NCI-H1417 treated with DMSO at 0.1 percent for 48 hours (cell line): ENCODE measurements at places on chromosomes 2 and 18.

GRCh38 chr2:151347906-151348305 lies 9.5 kb upstream of the TNFAIP6 start:
- no peak for DNase-seq

DNA sequence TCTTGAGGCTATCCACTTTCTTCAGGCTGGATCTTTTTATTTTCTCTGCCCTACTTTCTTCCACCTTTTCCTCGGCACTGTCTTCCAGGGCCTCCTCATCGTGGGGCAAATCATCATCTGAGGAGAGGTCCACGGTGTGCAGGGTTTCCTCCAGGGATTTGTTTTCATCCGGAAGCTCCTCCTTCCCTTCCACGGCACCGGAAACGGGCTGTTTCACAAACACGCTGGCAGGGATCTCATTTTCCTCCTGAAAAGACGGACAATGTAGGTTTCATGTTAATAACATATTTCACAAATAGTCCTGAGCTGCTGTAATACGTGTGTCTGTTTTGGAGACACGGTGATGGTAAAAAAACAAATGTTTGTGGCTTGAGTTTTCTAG lies 10.4 kb downstream of the CAVIN2 start:
- DNase-seq: no peak

DNA sequence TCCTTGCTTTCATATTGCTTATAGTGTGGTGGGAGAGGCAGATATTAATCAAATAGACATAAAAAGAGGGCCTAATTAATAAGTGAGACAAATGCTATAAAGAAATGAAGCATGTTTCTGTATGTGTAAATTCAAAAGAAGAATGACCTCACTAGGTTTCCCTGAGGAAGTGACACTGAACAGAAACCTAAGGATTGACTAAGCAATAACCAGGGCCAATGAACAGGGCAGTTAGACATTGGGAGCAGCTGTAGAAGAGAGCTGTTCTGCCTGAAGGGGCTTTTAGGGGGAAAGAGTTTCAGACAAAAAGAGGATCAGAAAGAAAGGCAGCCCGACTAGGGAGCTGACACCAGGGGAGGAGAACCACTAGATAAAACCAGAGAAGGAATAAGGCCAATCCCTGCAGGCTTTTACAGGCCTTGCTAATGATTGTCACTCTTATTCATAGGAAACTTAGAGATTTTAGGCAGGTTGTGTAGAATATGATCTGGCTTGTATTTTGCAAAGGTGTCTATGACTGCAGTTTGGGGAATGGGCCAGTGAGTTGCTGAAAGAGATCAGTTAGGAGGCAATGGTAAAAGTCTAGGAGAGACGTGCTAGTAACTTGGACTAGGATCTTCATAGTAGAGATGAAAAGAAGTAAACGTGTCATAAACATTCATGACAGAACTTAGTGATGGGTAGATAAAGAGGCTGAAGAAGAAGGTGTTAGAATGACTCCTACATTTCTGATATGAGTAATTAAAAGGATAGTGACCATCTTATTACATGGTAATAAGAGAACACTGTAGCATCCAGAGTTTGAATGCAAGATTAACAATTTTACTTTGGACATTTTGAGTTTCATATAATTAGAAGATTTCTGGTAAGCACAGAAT lies 26.8 kb upstream of the NABP1 start:
- DNase-seq: no peak

DNA sequence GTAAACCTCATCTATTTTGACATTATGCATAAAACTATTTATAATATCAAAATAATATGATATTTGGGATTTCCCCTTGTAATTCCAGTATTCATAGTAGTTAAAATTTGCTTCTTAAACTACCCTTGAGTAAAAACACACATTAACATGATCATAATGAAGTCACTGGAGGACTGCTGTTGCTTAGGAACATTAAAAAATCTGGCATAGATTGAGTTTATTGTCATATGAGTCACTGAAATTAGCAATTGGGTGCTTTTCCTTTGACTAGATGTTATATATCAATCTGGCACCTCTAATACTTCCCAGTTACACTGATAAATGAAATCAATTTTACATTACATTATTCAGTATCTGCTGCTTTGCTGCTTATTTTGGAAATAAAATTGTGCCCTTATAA lies 57.0 kb upstream of the ZC3H15 start:
- no peak for DNase-seq

DNA sequence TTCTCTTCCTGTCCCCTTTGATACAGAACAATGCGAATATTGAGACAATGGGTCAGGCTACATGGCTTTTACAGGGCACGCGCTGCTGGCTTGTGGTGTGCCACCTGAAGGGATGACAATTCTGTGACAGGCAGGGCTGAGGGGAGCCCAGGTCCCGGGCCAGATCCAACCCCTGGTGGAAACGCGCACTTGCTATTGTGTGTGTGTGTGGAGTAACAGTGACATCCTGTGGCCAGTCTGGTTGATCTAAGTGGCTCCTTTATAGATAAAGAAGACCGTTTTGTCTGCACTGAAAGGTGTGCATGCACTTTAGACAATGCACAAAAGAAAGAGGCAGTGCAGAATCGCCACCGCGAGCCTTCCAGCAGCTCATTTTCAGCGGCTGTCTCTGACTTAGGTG lies 273.6 kb downstream of the HRH4 start:
- DNase-seq: no peak

GRCh38 chr2:56729212-56729611 lies 545.4 kb downstream of the CCDC85A start:
- DNase-seq: no peak

GRCh38 chr2:106061611-106062349 lies 132.3 kb downstream of the UXS1 start:
- DNase-seq: no peak

GRCh38 chr2:73337828-73338227 lies 44.5 kb upstream of the EGR4 start:
- no peak for DNase-seq

- no peak for DNase-seq
These were observed 45.8 kb downstream of the DHX57 start for GRCh38 chr2:38829971-38830370.

DNA sequence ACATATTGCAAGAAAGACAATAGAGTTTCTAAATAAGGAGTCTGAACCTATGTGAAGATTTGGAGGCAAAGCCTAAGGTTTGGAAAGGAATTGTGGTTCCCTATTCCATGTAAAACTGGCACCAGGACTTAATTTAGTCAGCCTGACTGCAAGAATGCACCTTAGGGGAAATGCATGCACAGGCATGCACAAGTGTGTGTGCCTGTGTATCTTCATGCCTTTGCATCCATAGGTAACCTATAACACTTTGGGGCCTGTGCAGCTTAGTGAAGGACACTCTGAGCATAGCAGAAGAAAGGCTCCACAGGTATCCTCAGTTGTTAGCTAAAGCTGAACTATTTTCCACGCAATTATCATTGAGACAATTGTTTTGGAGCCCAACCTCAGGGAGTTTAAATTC lies 73.4 kb downstream of the RPRM start:
- no peak for DNase-seq

- DNase-seq: no peak
These were observed 58.9 kb downstream of the CXCR4 start for GRCh38 chr2:136059036-136059472.

- no peak for DNase-seq
These were observed 210.8 kb upstream of the ZEB2 start for GRCh38 chr2:144730711-144731110.

- no peak for DNase-seq
These were observed 43.7 kb downstream of the ARL4C start for GRCh38 chr2:234453216-234453615.

GRCh38 chr2:47360283-47360682 lies 42.7 kb upstream of the MSH2 start:
- DNase-seq: no peak

DNA sequence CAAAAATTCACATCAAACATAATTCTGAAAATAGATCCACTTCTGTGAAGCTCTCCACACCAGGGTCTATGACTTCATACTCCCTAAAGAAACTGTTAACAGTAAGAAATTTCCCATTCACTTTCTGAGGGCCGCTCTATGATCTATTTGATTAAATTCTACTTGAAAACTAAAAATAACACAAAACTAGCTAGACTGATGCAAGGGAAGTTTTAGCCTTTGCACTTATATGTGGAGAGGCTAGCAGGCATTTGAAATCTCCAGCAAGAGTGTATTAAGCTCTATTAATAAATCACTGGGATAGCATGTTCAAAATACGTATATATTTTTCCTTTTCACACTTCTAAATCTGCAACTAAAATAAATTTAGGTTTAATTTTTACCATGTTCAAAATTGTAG lies 113.7 kb upstream of the SMAD7 start:
- no peak for DNase-seq

DNA sequence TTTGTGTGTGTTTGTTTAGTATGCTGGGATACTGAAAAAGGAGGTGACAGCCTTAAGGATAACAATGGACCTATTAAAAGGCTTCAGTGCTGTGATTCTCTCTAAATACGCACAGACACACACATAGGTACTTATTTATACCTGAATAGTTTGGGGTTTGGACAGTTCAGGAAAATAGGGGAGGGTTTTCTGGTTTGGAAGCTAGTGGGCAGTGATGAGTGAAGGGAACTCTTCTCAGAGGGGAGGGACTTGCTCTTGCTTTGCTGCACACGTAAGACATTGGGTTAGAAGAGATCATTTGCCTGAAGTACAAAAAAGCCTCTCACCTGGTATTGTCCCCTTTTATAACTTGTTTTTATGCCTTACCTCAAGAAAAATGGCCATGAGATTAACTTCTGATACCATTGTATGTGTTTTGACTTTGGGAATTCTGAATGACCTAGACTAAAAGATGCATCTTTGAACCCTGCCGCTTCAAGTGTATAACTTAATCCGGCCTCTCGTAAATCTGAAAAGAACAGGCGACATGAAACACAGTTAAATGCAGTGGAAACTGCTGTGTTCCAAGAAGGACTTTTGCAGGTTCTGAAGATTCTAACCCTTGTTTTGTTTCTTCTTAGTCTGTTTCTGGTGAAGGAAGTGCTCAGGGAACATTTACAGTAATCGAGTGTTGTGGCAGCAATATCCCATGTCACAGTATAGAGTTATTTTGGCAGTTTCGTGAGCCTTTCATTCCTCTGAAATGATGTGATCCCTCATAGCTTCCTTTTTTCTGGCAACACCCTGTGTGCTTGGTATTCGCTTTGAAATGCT lies 2.5 kb downstream of the CRIM1 start:
- no peak for DNase-seq

GRCh38 chr18:45488645-45489044 lies 126.6 kb upstream of the SLC14A2 start:
- no peak for DNase-seq

DNA sequence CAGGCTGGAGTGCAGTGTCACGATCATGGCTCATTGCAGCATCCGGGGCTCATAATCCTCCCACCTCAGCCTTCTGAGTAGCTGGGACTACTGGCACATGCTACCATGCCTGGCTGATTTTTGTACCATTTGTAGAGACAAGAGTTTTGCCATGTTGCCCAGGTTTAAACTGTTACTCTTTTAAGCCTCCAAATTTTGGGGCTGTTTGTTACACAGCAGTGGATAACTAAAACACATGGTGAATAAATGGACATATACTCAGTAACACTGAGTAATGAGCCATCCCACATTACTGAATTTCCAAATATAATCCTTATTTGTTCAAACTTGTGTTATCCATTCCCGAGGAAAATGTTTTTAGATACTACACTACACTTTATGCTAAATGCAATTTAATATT lies 9.8 kb downstream of the ADCY3 start:
- DNase-seq: no peak

GRCh38 chr2:202636213-202636513 lies 1.4 kb downstream of the FAM117B start:
- DNase-seq: no peak

DNA sequence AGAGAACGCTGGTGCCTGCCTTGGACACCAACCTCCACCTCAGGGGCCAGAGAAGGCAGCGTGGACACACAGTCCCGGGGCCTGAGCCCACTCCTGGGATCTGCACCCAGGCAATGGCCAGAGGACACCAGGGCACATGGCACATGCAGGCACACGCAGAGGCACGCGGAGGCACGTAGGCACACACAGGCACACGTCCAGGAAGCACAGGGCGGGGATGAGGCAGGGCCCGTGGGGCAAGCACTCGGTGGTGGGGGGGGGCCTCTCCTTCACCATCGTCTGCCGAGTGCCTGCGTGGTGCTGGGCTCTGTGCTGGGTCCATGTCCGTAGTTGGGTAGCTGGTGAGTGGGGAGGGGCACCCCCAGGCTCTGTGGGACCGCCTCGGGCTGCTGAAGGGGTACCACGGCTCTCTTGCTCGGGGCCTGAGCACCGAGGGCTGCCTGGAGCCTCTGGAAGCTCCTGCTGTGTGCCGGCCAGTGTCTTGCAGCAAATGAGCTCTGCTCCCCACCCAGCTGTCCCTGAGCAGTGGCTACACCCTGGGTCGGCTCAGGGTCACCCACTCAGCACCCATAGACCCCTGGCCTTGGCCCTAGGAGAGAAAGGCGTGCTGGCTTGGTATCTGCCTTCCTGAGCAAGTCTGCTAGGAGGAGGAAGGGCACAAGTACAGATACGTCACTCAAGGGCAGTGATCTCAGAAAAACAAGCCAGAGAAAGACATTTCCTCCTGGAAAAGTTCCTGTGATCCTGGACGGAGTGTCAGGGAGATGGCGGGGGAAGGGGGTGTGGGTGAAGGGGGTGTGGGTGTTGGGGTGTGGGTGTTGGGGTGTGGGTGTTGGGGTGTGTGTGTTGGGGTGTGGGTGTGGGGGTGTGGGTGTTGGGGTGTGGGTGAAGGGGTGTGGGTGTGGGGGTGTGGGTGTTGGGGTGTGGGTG lies 26.4 kb downstream of the RTP5 start:
- DNase-seq: no peak

DNA sequence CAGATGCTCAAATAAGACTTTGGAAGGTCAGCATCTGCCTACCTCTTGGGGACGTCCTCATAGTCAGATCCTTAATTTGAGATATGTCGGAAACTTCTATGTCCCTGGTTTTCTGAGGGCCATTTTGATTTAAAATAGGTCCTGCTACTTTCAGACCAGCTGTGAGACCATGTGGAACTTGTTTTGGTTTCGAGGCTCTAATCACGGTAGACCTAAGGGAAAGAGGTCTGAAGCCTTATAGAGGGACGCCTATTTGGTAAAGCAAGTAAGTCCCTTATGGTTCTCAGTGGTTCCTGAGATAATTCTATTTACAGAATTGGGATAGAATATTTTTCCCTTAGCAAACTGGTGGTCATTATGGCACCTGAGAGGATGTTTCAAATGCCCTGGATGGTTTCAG lies 75.1 kb downstream of the RFTN2 start:
- no peak for DNase-seq

DNA sequence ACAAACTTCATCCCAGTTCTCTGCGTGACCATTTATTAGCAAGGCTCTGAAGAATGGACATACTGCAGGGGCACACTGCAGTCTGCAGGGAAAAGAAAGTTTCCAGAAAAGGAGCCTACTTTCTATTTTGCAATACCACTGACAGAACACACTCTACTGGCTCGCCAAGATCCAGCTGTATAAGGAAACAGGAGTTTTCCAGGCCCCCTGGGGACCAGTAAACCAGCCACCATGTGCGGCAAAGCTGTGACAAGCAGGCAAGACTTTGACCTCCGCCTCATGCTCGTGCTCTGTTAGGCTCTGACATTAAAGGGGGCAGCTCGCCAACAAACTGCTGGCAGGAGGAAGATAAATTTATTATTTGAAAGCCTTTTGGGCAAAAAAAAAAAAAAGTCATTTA lies 67.3 kb downstream of the CCBE1 start:
- no peak for DNase-seq

GRCh38 chr18:23827681-23828080 lies 138.4 kb downstream of the LAMA3 start:
- DNase-seq: no peak

GRCh38 chr2:44542520-44542919 lies 180.8 kb downstream of the CAMKMT start:
- DNase-seq: no peak

GRCh38 chr18:48781988-48782363 lies 168.8 kb downstream of the SMAD7 start:
- DNase-seq: no peak

- no peak for DNase-seq
These were observed 27.5 kb upstream of the BZW1 start for GRCh38 chr2:200784215-200784614.
